ENCODE measurements at places on chromosomes 4 and X. TPM values are rescaled to one million over a fixed set of nuclear protein-coding genes. Genes with fewer than 3 reads are reported as not detected.

GRCh38 chr4:152106113-152106763, 345.4 kb upstream of the GATB start:
- DNase-seq: no peak
- peaks cover 65% of the 10 kb centered on the region for H3K4me1 ChIP-seq
- no peaks in the 10 kb centered on the region for H3K36me3 ChIP-seq
- no peak overlapping the region for H3K4me3 ChIP-seq
- no peaks in the 10 kb centered on the region for H3K27me3 ChIP-seq

DNA sequence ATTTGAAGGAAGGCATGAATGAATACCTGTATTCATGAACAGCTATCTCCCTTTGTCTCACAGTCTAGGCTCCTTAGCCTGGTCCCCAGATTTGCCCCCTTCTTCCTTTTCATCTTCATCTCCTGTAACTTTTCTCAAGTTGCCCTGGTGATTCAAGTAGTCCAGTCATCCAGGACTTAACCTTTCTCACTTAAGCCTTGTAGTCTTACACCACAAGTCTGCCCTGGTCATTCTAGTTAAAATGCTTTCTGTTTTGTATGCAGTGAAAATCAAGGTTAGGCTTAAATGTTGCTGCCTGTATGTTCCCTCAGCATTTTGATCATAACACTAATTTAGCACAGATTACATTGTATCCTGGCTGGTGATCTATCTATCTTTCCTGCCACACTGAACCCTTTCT, 58.5 kb upstream of the SLC7A11 start:
- no peaks in the 10 kb centered on the region for H3K27me3 ChIP-seq
- H3K36me3 ChIP-seq: no peaks in the 10 kb centered on the region
- no peaks in the 10 kb centered on the region for H3K4me1 ChIP-seq
- DNase-seq: no peak

Gene ETDA
- not detected for total RNA-seq

DNA sequence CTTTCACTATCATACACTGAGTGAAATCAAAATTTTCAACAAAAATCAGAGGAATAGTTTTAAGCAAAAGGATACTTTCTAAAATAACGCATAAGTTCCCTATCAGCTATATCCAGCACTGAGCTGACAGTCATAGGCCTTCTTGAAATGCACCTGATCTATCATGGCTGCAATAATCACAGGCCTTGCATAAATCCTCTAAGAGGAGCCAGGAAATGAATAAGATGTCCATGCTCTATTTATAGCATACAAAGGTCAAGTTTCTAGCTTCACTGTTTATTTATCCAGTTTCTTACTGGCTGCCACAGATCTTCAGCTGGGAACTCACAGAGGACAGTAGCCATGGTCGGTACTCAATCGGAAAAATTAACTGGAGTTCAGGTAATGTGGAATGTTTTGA, 235.9 kb upstream of the DMD start:
- no peak overlapping the region for H3K4me3 ChIP-seq
- H3K27me3 ChIP-seq: no peaks in the 10 kb centered on the region
- H3K36me3 ChIP-seq: no peaks in the 10 kb centered on the region
- DNase-seq: no peak

GRCh38 chr4:6172093-6172926, 28.0 kb downstream of the JAKMIP1 start:
- peak; percentile 19 for DNase-seq
- H3K27ac ChIP-seq: peak overlapping the region; percentile 47
- peak overlapping the region; percentile 60 for H3K4me3 ChIP-seq
- no peaks in the 10 kb centered on the region for H3K27me3 ChIP-seq

Gene UGT2B11
- total RNA-seq: not detected

- no peak overlapping the region for H3K27ac ChIP-seq
- H3K4me1 ChIP-seq: no peaks in the 10 kb centered on the region
- no peaks in the 10 kb centered on the region for H3K36me3 ChIP-seq
- H3K4me3 ChIP-seq: no peak overlapping the region
Measured at GRCh38 chrX:108309144-108309543, 129.1 kb downstream of the COL4A6 start.

DNA sequence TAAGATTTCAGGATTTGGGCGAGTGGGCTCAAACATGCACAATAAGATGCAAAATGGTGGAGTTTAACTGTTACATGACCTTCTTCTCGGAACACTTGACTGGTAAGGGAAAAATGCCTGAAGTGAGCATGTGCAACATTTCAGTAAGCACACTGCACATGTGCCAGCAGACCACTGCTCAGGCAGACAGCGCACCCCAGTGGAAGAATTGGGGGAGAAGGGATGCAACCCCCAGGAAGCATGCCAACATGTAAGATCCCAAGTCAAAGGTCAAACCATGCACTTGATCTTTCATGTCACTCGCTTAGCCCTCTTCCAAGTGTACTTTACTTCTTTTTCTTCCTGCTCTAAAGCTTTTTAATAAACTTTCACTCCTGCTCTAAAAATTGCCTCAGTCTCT, 256.3 kb downstream of the CENPC start:
- H3K4me3 ChIP-seq: no peak overlapping the region
- H3K4me1 ChIP-seq: no peaks in the 10 kb centered on the region
- DNase-seq: no peak
- no peaks in the 10 kb centered on the region for H3K27me3 ChIP-seq
- no peaks in the 10 kb centered on the region for H3K36me3 ChIP-seq
- no peak overlapping the region for H3K27ac ChIP-seq

DNA sequence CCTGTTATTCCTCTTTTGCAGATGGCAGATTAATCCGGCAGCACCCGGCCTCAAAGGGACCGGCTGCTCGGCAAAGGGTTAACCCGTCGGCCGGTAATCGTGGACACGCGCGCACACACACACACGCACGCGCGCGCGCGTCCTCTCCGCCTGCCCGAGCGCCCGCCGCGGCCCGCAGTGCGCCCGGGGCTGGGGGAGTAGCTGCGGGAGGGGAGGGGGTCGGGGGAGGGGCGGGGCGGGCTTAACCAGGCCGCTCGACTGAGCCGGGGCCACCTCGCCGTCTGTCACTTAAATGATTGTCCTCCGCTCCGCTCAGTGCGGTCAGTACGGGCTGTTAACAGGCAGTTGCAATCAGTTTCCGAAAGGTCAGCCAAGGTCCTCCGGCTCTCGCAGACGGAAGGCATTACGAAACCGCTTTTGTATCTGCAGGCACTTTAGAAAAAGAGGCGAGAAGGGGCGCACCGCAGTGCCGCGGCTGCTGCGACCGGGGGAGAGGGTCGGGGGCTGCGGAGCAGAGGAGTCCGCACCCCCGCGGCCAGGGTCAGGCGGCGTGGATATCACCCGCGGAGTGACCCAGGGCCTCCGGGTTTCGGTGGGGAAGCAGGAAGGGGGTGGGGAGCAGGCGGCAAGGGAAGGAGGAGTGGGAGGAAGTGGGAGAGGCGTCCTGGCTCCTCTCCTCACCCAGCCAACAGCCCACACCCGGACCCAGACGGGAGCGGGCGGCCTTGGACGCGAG, 57.3 kb upstream of the BCOR start:
- no peaks in the 10 kb centered on the region for H3K27me3 ChIP-seq
- no peak overlapping the region for H3K27ac ChIP-seq
- H3K4me1 ChIP-seq: peaks cover 27% of the 10 kb centered on the region
- DNase-seq: no peak
- H3K36me3 ChIP-seq: no peaks in the 10 kb centered on the region

- no peaks in the 10 kb centered on the region for H3K27me3 ChIP-seq
- no peak for DNase-seq
- H3K36me3 ChIP-seq: no peaks in the 10 kb centered on the region
- no peaks in the 10 kb centered on the region for H3K4me1 ChIP-seq
Measured at GRCh38 chrX:10833299-10834169, 213.1 kb upstream of the MID1 start.

DNA sequence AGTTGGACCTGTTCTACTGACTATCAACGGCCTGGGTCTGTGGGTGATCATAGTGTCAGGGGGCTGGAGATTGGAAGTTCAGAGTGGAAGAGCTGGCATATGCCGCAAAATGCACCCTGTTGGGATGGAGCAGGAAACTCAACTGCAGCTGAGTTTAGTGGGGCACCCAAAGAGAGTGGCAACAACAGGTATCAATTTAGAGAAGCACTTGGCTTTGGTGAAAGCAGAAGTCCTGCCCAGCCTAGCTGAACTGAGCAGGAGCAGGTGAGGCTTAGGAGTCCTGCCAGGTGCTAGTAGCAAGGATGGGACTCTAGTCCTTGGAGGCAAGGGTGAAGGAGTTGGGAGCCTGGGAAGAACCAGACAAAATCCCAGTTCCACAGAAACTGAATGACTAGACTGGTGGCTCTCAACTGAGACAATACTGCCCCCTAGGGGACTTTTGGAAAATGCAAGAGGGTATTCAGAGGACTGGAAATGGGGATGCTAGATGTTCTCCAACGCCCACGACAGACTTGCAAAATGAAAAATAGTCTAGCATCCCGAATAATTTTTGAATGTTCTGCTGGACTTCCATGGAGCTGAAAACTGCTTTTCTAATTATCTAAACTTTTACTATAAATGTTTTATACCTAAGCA, 49.4 kb downstream of the RTL9 start:
- H3K4me1 ChIP-seq: peaks cover 3% of the 10 kb centered on the region
- no peak overlapping the region for H3K27ac ChIP-seq
- DNase-seq: peak; percentile 60
- no peak overlapping the region for H3K4me3 ChIP-seq

Gene TMSB15A
- total RNA-seq: not detected

- no peak overlapping the region for H3K27ac ChIP-seq
- H3K4me3 ChIP-seq: no peak overlapping the region
- no peaks in the 10 kb centered on the region for H3K36me3 ChIP-seq
- no peak for DNase-seq
Measured at GRCh38 chr4:40419231-40419912, 84.2 kb downstream of the CHRNA9 start.

DNA sequence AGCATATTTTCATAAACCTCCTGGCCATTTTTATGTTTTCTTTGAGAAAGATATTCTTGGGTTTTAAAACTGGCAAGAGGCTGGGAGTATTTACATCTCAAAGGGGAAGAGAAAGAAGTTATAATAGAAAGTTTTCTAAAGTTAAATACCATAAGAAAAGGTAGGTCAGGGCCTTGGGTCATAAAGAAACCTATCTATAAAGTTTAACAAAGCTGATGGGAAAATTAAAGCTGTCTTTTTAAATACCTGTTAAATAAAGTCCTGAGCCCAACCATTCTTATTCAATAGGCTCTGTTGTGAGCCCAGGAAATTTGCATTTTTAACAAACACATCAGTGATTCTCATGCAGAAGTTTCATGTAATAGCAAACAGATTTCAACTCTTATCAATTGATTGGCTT, 451.8 kb upstream of the INTU start:
- no peaks in the 10 kb centered on the region for H3K4me1 ChIP-seq
- no peak overlapping the region for H3K4me3 ChIP-seq
- no peak for DNase-seq
- no peaks in the 10 kb centered on the region for H3K27me3 ChIP-seq
- no peak overlapping the region for H3K27ac ChIP-seq

DNA sequence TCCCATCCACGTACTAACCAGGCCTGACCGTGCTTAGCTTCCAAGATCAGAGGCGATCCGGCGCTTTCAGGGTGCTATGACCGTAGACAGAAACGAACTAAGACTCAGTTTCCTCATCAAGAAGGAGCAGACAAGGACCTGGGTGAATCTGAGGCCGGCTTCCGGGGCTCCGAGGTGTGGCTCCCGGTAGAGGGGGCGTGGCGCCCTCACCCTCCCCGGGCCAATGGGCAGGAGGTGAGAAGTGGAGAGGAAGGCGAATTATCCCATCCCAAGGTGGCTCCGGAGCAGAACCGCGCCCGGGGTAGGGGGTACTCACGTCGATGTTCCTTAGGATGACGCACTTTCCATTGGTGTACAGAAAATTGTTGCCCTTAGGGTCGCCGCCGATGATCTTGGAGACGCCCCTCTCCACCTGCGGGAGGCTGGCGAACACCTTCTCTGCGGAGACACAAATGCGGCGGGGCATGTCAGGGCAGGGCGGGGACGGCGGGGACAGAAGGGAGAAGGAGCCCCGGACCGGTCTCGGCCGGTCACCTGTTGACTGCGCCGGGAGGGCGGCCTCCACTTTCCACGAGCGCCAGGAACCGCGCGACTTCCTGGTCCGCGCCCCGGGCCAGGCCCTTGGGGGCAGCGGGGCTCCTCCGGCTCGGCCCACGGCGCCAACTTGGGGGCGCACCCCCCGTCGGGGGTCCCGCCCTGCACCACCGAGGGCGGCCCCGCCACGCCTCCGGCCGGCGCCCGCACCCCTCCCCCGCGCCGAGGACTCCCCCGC, 616 bp downstream of the WDR1 start:
- H3K36me3 ChIP-seq: peaks cover 44% of the 10 kb centered on the region
- H3K4me3 ChIP-seq: peak overlapping the region; percentile 83
- peaks cover 73% of the 10 kb centered on the region for H3K4me1 ChIP-seq
- H3K27ac ChIP-seq: peak overlapping the region; percentile 96
- DNase-seq: peak; percentile 85
- H3K27me3 ChIP-seq: no peaks in the 10 kb centered on the region

Gene FAM53A
- 1.8 TPM for total RNA-seq

GRCh38 chr4:3262208-3263052, 13.5 kb downstream of the MSANTD1 start:
- no peaks in the 10 kb centered on the region for H3K4me1 ChIP-seq
- DNase-seq: no peak
- H3K27ac ChIP-seq: no peak overlapping the region

GRCh38 chr4:5018603-5019002, 655 bp downstream of the CYTL1 start:
- no peak for DNase-seq
- H3K27ac ChIP-seq: no peak overlapping the region
- no peak overlapping the region for H3K4me3 ChIP-seq
- H3K4me1 ChIP-seq: no peaks in the 10 kb centered on the region

DNA sequence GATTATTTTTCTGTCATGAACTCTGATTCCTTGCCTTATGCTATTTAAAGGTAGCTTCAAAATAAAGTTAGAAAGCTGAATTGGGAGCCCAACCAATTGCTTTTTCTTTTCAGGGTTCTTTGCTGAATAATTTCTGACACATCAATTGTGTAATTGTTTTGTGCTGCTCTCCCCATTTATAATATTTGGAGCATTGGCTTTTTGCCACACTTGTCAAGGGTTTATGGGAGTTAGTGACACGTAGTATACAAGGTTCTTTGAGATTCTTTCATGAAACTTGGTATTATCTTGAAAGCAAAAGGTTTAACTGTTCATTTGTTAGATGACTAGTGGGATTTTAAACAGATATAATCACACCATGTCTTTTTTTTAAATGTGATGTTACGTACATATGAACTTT, 80.9 kb downstream of the POLA1 start:
- no peak overlapping the region for H3K4me3 ChIP-seq
- H3K27me3 ChIP-seq: no peaks in the 10 kb centered on the region
- no peak overlapping the region for H3K27ac ChIP-seq
- H3K36me3 ChIP-seq: peaks cover 4% of the 10 kb centered on the region
- DNase-seq: no peak

DNA sequence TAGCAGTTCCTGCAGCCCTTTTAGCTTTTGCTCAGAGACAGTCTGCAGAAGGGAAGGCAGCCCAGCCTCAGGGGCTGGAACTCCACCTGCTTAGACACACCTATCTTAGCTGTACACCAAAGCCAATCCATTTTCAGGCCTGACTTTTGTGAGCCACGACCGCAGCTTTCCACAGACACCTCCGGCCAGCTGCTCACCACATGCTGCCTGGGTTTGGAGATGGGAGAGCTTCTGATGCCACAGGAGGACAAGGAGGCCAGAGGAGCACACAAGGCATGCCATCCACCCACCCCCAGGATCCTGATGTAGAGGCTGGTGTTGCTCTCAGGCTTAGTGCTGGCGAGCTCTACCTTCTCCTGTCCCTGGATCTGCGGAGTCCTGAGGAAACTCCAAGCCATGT, 141.8 kb upstream of the NALF2 start:
- H3K36me3 ChIP-seq: no peaks in the 10 kb centered on the region
- H3K27me3 ChIP-seq: no peaks in the 10 kb centered on the region
- H3K27ac ChIP-seq: no peak overlapping the region
- no peaks in the 10 kb centered on the region for H3K4me1 ChIP-seq
- no peak for DNase-seq
- no peak overlapping the region for H3K4me3 ChIP-seq
